ENCODE measurements at places on chromosomes 1 and 21.

DNA sequence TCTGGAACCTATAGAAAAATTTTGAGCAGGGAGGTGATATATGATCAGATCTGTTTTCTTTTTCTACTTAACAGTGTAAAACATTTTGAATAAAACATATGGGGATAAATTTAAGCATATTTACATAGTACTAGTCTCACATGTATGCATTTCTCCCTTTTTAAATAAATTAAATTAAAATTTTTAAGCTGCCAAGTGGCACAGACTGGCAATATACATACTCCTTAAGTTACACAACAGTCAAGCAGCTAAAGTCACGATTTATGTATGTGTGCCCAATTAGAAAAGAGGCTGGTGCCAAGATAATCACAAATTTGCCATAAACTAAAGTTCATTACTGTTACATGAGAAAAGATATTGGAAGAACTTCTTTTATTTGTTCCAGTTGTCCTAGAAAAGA, 532.0 kb downstream of the RWDD3 start:
- DNase-seq: no peak

GRCh38 chr1:48977273-48977672, 200.6 kb upstream of the BEND5 start:
- no peak for DNase-seq

- DNase-seq: no peak
These were observed 46.2 kb upstream of the BCL10 start for GRCh38 chr1:85322655-85323054.

GRCh38 chr1:107474877-107475612, 334.2 kb downstream of the NTNG1 start:
- DNase-seq: no peak

- no peak for DNase-seq
These were observed 11.4 kb upstream of the BCAR3 start for GRCh38 chr1:93692983-93693591.

GRCh38 chr1:64505944-64506655, 36.2 kb downstream of the CACHD1 start:
- no peak for DNase-seq

Measured in activated T-helper 1 cell treated with Interleukin-2 at 50 U/mL for 16 hours (primary cell).